SIG-M5 (cell line): ENCODE measurements at places on chromosomes 2 and 18.

DNA sequence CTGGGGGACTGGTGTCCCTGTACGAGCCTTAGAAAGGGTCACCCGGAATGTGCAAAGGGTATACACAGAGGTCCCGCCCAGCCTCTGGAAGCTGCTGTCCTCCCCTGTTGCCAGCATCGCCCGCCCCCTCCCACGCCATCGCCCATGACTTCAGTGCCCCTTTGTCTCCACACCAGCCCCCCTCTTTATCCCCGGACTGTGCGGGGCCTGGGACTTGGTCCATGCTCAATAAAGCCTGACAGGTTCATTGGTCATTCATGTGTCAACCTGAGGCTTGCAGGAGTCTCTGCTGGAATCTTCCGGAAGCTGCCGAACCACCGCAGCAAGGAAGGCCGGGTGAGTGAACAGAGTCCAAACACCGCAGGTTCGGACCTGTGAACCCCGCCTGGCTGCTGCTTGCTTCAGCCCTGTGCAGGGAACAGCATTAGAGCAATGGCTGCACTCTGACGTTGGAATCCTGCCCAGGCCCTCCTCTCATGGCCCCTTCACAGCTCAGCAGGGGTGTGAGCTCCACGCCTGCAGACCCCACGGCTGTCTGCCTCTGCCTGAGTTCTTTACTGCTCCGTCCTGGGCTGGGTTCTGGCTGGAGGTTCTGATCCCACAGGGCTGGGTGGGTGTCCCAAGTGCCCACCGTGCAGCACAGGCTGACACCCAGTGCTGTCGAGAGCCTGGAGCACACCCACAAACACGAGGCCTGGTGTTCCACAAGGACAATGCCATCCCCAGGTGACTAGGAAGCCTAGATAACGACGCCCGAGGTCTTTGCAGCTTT, 96.5 kb downstream of the SEPTIN10 start:
- no peak for DNase-seq

GRCh38 chr2:224520064-224520463, 65.1 kb downstream of the CUL3 start:
- no peak for DNase-seq

DNA sequence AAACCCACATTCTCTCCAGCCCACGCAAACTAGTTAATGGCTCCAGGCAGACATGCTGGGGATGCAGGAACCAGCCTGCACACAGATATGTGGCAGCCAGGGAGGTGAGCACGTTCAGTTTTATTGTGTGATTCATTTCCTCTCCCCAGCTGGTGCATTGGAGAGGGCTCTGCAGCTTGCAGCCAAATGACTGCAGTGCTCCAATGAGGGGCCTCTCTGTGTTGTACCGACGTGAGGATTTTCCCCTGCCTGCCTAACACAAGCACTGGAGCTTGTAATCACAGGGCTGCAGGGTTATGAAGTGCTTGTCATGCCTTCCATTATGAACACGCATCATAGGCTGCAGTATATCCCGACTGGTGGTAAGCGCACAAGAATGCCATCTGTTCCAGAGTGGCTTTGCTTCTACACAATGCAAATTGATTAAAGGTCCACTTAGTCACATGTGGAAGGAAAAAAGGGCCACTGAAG, 92.3 kb upstream of the THUMPD2 start:
- no peak for DNase-seq

GRCh38 chr2:237692601-237693290, 65.4 kb downstream of the LRRFIP1 start:
- DNase-seq: no peak

- no peak for DNase-seq
Measured at GRCh38 chr2:241950413-241951315, 81.1 kb downstream of the RTP5 start.

DNA sequence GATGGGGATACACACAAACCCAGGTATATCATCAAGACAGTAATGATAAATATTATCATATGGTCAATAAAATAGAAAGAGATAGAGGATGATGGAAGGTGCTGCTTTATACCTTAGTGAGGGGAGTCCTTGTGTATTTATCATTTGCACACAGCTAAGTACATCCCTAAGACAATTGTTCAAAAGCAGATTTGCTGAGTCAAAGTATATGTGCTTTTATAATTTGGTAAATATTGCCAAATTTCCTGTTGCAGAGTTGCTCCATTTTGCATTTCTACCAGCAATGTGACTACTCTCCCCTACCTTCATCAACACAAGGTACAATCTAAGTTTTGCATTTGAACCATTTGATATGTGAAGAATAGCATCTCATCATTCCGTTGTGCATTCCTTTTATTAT, 22.6 kb upstream of the PLEK start:
- no peak for DNase-seq

GRCh38 chr2:186697536-186697935, 3.7 kb downstream of the FAM171B start:
- no peak for DNase-seq

- DNase-seq: no peak
Measured at GRCh38 chr18:25175558-25176517, 176.1 kb downstream of the ZNF521 start.

GRCh38 chr2:13821255-13821880, 811.1 kb upstream of the LRATD1 start:
- no peak for DNase-seq

- DNase-seq: no peak
Measured at GRCh38 chr2:71072492-71072891, 4.0 kb downstream of the NAGK start.

DNA sequence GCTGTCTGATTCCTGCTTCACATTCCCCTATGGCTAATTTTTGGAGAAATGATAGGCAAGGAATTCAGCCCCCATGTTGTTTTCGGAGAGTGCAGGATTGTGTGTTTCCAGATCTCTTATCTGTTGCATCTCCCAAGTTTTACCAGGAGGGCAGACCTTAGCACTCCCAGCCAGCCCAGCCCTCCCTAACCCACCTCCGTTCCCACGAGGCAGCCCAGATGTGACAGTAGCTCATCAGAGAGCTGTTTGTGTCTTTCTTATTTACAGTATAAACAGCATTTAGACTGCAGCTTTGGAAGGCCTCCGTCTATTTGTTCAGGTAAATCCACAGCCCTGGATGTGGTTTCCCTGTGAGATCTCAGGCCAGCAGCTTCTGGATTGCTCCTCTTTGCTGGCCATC, 91.6 kb downstream of the THNSL2 start:
- no peak for DNase-seq

- DNase-seq: no peak
Measured at GRCh38 chr2:186554850-186555671, 34.8 kb upstream of the ITGAV start.

GRCh38 chr18:27656167-27656778, 471.2 kb upstream of the CHST9 start:
- no peak for DNase-seq

- no peak for DNase-seq
Measured at GRCh38 chr18:33901894-33902512, 322.7 kb downstream of the NOL4 start.
